ENCODE measurements at places on chromosomes 6 and 20. TPM values are rescaled to one million over a fixed set of nuclear protein-coding genes. Genes with fewer than 3 reads are reported as not detected.

The C2 gene
- total RNA-seq: 6.3 TPM

The SUMO4 gene
- total RNA-seq: 1.4 TPM

The ACSS1 gene
- 3.6 TPM for total RNA-seq

The CLPSL1 gene
- total RNA-seq: not detected

The MROH8 gene
- 2.7 TPM for total RNA-seq

GRCh38 chr6:163023700-163024099 is 295.9 kb downstream of the PACRG start:
- DNase-seq: no peak

GRCh38 chr6:170072246-170072645 is 218.6 kb downstream of the DLL1 start:
- DNase-seq: no peak

DNA sequence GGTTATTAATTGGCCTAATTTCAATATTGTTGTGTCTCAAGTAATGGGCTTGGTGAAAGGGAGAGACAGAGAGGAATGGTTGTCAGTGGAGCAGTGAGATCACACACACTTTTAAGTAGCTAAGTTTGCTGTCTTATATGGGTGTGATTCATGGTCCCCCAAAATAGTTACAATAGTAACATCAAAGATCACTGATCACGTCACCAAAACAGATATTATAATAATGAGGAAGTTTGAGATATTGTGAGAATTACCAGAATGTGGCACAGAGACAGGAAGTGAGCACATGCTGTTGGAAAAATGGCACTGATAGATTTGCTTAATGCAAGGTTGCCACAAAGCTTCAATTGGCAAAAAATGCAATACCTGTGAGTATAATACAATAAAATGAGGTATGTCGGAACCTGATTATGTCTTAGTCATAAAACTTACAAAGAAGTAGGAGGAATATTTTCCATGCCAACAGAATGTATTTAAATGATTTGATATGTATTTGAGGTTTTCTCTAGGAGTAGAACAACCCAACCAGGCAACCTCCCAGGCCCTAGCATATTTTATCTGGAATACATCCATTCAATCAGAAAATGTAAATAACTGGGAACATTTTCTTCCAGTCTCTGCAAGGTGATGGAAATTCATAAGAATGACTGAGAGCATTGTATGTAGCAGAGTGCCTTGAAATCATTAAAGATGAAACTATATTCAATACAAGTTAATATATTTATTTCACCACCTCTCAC is 167.8 kb downstream of the CARMIL1 start:
- no peak for DNase-seq

DNA sequence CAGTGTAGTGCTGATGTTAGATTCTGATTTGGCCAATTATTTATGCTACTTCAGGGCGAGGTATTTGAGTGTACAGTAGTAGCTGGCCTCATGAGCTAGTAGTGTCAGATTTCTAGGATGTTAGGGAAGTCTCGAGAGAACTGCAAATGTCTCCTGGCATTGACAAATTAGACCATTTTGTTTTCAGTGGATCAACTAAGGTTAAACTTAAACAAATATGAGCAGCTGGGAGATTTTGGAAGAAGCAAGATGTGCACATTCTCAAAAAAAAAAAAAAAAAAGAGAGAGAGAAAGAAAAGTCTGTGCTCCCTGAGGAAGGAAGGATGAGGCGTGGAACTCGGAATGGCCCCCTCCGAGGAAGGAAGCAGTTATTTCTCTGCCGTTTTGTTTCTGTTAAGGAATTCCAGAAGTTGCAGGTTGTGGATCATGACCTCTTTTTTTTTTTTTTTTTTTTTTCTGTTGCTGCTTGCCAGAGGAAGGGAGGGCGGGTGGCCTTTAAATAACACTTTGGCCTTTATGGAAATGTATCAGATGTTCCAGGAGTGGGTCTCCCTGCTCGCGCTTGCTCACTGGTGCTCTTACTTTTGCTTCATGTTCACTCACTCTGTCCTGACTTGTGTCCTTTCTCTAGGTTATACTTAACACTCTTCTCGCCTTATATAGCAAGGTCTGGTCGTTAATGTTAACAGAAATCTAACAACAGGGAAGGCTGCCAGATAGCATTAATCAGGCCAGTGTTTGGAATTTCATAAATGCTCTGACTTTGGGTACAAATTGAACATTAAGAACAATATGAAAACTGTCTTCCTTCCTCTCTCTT is 124.4 kb downstream of the TCP11 start:
- DNase-seq: no peak

GRCh38 chr6:72535124-72535523 is 86.7 kb upstream of the KCNQ5 start:
- DNase-seq: no peak

- peak; percentile 46 for DNase-seq
These were observed 171.7 kb downstream of the WDR27 start for GRCh38 chr6:169529931-169530751.

DNA sequence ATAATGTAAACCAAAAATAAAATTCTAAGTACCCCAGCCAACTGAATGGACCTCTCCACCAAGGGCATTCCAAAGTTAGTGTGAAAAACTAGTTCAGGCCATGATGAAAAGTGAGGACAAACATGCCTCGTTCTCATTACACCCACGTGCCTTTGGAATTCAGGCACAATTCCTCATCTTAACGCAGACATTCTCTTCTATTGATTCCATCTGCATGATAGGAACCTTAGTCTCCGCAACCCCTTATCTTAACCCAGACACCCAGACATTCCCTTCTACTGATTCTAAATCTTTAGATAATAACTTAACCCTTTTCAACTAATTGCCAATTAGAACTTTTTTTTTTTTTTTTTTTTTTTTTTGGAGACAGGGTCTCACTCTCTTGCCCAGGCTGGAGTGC is 7.6 kb upstream of the SERPINB6 start:
- no peak for DNase-seq

GRCh38 chr20:51767867-51768758 is at the start of gene ATP9A:
Gene ATP9A (minus strand): TSS chr20:51768390. CDS start chr20:51768369, 21 bp downstream.
- peak; percentile 53 for DNase-seq

GRCh38 chr20:62015540-62016288 is 50.0 kb downstream of the TAF4 start:
- no peak for DNase-seq

- DNase-seq: no peak
These were observed 117.6 kb downstream of the EPB41L2 start for GRCh38 chr6:130945401-130945919.

- no peak for DNase-seq
These were observed 80.6 kb downstream of the CDYL start for GRCh38 chr6:4856785-4857184.

DNA sequence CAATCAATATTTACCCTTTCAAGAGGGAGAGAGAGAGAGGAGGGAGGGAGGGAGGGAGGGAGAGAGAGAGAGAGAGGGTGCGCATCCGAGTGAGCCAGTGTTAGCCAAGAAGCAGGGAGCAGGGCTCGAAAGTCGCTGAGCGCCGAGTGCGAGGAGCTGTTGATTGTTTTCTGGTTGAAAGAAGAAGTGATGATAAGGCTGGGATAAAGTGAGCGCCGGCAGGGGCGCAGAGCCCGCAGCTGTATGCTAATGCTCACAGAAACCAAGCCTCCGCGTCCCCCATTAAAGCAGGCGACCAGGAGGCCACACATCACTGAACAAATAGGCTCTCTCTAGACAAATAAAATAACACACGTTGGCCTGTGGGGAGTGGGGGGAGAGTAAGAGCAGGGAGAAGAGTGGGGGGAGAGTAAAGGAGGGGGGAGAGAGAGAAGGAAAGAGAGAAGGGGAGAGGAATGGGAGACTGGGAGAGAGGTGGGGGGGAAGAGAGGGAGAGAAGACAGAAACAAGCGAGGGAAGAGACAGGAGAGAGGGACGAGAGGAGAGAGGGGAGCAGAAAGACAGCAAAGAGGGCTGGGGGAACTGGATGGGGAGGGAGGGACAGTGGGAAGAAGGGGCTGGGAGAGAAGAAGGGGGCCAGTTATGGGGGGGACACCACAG is 5.0 kb upstream of the INSM1 start:
- no peak for DNase-seq

GRCh38 chr6:138162111-138162954 is 594 bp downstream of the ARFGEF3 start:
- peak; percentile 12 for DNase-seq

DNA sequence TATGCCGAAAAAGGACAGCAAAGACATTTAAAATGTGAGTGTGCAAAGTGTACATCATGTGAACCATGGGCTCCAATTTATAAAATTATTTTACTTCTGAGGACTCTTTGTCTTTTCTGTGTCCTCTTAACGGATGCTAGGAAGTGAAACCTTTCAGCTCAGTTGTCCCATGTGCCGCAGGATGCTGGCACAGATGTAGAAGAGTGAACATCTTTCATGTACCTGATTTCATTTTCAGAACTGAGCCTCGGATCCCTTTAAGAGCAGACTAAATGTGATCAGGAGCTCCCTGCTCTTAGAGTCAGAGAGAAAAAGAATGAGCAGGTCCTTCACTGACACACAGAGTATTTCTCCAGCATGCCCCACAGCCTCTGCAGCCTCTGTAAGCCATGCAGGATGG is 27.6 kb upstream of the FUCA2 start:
- DNase-seq: no peak
